ENCODE measurements at places on chromosomes 2 and 18.

GRCh38 chr2:26772064-26773001 lies 8.2 kb downstream of the SLC35F6 start:
- DNase-seq = no peak

DNA sequence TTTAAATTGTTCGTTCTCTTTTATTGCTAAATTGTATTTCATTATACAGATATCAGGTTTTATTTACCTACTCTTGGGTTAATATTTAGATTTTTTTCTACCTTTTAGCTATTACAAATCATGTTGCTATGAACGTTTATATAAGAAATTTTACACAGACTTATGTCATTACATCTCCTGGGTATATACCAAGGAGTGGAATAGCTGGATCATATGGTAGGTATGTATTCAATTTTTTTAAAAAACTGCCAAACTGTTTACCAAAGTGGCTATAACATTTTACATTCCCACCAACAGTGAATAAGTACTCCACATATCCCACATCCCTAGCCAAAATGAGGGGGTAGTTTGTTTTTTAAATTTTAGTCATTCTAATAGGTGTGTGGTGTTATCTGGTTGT lies 32.3 kb upstream of the BAZ2B start:
- DNase-seq = no peak

DNA sequence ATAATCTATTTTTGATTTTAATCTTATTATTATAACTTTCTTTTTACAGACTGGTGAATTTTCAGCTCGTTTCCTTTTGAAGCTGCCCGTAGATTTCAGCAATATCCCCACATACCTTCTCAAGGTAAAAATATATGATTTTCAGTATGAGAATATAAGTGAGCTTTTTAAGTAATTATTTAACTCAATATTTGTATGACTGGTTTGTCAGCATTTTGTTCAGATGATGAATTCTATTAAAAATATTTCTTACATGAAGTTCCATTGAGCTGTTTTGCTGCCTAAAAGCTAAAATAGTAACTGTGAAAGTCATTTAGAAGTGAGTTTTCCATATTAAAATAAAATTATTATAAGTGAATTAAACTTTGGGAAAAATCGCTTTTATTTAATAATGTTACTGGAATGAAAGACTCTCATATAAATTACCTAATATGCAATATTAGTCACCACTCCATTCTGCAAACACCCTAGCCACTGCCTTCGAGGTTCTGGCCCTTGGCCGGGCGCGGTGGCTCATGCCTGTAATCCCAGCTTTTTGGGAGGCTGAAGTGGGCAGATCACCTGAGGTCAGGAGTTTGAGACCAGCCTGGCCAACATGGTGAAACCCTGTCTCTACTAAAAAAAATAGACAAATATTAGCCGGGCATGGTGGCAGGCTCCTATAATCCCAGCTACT lies 155.3 kb downstream of the BABAM2 start:
- no peak for DNase-seq

DNA sequence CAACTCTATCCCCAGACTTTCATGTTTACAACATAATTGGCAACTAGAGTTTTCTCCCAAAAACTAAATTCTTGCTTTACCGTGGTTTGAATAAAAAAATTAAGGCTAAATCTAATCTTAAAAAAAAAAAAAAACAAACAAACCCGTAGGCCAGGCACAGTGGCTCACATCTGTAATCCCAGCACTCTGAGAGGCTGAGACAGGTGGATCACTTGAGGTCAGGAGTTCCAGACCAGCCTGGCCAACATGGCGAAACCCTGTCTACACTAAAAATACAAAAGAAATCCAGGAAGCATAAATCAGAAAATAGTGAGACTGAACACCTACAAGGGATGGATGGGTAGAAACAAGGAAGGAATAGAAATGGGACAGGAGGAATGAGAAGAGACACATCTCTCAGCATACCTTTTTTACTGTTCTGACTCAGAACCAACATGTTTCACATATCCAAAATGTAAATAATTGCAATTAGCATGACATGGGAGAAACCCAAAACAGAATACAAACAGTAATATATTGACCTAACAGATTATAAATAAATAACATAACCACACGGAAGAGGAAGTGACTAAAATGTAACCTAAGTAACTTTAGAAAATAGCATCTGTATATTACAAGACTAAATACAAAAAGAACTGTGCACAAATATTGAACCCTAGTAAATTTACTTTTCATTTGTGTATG lies 17.5 kb downstream of the MGAT4A start:
- DNase-seq = no peak

DNA sequence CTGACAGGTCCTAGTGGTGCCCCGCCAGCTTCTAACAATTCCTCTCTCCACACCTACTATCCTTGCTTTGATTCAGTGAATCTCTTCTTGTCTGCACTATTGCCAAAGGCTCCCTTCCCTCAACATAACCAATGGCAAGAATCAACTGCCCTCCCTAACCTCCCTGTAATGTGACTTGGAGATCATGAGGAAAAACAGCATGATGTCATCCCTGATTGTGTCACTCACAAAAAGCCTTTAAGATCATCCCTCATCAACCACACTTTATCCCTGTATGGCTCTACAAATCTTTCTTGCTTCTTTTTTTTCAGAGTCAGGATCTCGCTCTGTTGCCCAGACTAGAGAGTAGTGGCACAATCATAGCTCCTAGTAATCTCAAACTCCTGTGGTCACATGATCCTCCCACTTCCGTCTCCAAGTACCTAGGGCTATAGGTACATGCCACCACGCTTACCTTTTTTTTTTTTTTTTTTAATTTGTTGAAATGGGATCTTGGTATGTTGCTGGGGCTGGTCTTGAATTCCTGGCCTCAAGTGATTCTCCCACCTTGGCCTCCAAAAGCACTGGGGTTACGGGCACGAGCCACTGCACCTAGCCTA lies 19.7 kb downstream of the SAP130 start:
- no peak for DNase-seq

DNA sequence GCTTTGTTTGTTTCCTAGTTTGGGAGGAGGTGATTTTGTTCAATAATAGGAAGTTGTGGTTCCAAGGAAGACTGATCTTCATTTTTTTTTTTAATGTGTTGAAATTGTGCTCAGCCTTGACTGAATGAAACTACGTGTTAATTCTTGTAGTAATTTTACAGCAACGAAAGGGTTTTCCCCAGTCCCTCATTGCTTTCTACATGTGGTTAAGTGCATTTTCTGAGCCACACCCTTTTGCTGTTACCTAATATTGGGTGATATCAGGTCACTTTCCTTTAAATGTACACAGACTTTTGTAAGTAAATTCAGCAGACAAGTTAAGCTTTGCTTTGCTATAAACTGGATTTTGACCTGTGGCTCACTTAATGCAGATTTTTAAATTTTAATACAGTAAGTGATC lies 73.6 kb downstream of the OTX1 start:
- no peak for DNase-seq

DNA sequence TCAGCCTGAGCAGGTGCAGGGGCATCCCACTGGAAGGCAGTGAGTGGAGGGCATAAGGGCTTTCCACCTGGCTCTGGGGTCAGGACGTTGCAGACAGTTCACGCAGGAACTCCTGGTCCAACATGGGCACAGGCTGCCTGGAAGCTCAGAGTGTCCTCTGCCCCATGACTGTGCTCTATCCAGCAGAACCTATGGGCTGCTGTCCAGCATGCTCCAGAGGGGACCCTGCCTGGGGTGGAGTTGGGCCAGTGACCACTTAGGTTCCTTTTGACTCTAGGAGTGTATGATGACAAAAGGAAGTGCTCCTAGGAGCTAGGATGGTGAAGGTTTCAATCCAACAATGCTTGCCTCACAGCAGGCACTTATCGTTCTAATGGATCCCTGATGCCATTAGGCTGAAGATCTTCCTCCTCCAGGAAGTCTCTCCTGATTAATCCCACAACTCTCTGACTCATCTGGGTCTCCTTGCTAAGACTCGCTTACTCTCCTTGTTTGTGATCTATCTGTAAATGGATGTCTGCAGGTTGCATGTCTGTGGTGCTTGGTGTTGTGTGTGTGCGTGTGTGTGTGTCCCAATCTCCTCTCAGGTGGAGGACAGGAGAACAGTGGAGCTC lies 224.0 kb downstream of the CELF4 start:
- DNase-seq = no peak

- no peak for DNase-seq
Observed at GRCh38 chr18:30987467-30988241, 54.9 kb downstream of the DSC3 start.

Data from effector CD4-positive, alpha-beta T cell (primary cell).